Activated T-helper 2 cell treated with anti-CD3 and anti-CD28 coated beads, Interferon-gamma antibody, Interleukin-2, Interleukin-4, amounts not matched to agents 10 μg/mL and 5 μg/mL and 100 μg/mL, durations not matched to agents 14 hours and 24 hours and 36 hours (primary cell): ENCODE measurements at places on chromosomes 1 and 21. TPM values are rescaled to one million over a fixed set of nuclear protein-coding genes. Genes with fewer than 3 reads are reported as not detected.

Gene DIP2A
- total RNA-seq: 36.1 and 37.5 TPM in 2 replicates

Gene RAD54L
- total RNA-seq: 48.0 and 49.0 TPM in 2 replicates

Gene FLVCR1
- 23.0 and 24.3 TPM in 2 replicates for total RNA-seq

Gene TMPRSS15
- total RNA-seq: not detected in 2 replicates

- DNase-seq: no peak
Measured at GRCh38 chr1:246971090-246971721, 36.7 kb downstream of the ZNF695 start.
